ENCODE measurements at places on chromosomes 7 and 10.

- no peak for DNase-seq
Measured at GRCh38 chr7:29953726-29954347, 35.8 kb downstream of the SCRN1 start.

DNA sequence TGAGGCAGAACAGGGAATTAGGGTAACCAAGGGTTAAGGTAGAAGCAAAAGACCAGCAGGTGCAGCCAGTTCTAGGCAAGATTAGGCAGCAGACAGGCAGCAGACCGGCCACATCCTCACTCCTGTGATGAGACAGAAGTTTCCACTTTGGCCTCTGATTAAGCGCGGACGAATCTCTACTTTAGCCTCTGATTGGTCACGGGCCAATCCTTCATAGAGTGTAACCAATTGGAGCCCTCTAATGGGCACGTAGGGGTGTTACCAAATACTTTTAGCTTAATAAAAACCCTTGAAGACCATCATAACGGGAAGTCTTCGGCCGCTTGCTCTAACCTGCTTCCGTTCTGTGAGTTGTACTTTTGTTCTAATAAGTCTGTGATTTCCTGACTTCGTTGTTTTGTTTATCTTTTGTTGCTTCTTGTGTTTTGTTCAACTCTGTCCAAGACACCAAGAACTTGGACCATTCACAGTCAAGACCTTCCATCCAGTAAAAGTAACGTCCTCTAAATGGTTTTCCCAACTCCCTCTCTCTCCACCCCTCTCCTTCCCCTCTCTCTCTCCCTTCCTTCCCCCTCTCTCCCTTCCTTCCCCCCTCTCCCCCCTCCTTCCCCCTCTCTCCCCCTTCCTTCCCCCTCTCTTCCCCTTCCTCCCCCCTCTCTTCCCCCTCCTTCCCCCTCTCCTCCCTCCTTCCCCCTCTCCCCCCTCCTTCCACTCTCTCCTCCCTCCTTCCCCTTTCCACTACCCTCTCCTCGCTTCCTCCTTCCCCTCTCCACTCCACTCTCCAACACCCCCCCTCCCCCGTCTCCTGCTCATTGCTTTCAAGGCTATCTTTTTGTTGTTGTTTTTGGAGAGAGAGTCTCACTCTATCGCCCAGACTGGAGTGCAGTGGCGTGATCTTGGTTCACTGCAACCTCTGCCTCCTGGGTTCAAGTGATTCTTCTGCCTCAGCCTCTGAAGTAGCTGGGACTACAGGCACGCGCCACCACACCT is 13.2 kb upstream of the MALSU1 start:
- no peak for DNase-seq

DNA sequence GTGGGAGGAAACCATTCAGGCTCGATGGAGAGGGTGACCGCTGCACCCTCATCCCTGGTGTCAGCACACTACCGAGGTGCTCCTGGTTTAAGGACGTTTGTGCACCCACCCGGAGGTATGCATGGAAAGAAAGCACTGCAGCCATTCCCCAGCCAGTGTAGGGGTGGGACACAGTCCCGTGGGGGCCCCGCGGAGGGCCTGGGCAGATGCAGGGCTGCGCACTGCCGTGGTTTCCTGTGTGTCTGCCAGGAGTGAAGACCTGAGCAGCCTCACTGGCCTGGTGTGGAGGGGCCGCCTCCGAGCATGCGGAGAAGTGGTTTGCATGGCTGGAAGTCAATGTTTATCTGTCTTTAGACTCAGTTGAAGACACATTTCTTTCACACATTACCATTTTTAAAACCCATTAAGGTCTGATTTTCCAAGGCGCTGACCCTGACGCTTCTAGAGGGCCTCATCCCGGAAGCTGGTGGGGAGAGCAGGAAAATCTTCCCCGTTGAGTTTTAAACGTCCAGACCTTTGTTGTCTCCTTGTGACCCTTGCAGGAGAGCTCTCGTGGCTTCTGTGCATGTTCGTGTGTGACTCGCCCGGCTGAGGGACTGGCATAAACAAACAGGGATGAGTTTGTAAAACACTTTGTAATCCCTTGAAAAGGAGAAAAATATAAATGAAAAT is 188.1 kb downstream of the MGMT start:
- no peak for DNase-seq

DNA sequence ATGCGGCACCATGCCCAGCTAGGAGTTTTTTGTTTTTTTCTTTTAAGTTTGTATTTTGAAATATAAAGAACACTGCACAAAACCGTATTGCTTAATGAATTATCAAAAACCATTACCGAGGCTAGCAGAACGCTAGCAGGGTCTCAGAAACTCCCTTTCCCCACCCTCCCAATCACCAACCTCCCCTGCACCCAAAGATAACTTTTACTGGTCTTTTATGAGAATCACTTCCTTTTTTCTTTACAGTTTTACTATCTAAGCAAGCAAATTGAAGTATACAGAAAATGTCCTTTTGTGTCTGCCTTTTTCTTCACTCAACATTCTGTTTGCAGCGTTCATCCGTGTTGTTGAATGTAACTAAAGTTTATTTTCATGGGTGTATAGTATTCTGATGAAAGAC is 13.4 kb downstream of the HIP1 start:
- no peak for DNase-seq

DNA sequence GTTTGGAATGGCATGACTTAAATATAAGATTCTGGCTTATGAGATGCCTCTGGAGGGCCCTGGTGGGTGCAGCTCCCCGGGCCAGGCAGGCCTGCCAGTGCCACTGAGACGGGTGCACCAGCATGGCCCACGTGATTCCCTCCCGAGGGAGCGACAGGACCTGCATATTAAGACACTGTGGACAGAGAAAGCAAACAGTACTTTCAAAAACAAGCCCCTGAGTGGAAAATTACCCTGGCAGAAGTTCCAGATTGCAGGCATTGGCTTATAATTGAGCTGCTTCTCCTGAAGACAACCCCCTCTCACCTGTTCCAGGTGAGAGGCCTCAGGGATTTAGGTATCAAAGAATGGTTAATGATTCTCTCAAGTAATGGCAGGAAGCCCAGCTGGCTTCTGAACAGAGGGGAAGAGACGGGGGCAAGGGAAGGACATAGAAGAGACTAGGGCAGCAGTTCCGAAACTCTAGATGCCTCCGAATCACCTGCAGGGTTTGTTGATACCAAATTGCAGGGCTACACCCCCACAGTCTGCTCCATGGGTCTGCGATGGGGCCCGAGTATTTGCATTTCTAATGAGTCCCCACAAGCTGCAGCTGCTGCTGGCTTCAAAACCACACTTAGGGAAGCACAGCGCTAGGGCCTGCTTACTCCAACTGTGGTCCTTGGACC is 66.0 kb upstream of the DOCK1 start:
- no peak for DNase-seq

DNA sequence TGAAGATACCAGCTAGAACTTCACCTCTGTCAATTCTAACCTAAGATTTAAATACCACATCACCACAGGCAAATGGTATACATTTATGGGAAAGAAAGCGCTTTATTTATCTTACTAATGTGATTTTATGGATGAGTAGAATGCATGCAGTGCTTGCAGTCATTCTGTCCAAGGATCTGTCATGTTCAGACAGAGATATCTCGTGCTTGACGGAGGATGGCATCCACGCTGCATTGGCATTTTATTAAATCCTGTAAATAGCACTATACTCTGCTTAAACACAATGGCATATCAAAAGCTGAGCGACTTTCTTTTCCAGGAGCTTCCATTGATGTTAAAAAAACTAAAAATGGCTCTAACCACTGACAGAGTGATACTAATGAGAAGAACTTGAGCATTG is 133.7 kb upstream of the CAV2 start:
- DNase-seq: no peak

GRCh38 chr10:120221873-120222485 is 235.0 kb upstream of the PLPP4 start:
- no peak for DNase-seq

- no peak for DNase-seq
Measured at GRCh38 chr10:76302481-76302880, 871.1 kb downstream of the LRMDA start.

DNA sequence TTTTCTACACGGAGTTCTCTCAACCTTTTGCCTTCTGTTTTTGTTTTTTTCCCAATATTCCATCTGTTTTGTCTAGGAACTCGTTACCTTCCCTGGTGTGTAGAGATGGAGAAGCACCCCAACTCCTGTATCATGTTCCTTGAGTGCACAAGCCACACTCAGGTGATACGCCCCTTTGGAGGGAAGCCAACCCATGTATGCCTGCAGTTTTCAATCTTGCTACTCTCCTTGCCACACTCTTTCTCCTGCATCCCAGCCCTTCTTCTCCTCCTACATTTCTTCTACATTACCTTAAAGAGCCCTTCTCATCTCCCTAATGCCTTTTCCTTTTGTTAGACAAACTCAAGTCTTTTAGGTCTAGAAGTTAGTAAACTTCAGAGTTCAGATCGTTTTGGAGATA is 10.2 kb upstream of the SP4 start:
- no peak for DNase-seq

DNA sequence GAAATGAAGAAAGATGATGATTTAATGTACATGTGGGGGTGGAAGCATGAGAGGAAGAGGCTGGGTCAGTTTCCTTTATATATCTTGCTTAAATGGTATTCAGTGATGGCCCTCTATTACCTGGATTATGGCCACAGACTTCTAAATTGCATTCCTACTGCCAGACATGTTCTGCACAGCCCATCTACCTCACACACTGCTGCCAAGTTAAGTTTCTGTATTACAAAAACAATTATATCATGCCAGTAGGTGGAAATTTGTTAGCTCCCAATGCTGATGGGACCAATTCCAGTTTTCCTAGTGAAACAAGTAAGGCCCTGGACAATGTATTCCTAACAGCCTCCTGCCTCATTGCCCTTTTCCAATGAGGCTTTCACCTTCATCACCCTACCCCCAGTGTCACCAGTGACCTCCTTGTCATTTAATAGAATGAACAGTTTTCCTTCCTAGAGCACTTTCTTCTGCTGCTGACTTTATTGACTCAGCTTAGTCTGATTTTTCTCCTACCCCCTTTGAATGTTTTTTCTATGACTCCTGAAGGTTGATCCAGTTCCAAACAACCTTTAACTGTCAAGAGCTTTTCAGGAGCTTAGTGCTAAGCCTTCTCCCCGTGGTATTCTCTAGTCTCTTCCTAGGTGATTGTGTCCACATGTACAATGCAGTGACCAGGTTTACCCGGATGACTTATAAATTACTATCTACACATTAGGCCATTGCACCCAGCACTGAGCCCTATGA is 316.6 kb upstream of the ANKRD30A start:
- no peak for DNase-seq

GRCh38 chr10:48568131-48568530 is 36.7 kb downstream of the ARHGAP22 start:
- DNase-seq: no peak

- no peak for DNase-seq
Measured at GRCh38 chr10:120381931-120382330, 75.1 kb upstream of the PLPP4 start.

DNA sequence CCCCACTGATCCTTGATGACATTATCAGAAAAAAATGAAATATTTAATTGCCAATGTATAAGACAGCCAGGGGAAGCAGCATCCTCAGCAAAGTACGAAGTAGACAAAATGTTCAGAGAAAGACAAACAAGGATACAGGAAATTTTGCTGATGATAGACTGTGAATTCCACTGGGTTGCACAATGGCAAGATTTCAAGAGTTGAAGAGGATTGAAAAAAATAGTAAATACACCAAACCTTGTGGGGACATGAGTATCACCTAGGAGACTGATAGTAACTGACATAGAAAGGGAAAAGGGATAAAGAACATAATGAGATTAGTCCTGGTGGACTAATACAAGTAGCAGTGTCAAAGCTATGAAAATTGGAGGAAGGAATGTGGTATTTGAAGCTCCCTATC is 16.5 kb downstream of the CNOT4 start:
- no peak for DNase-seq

DNA sequence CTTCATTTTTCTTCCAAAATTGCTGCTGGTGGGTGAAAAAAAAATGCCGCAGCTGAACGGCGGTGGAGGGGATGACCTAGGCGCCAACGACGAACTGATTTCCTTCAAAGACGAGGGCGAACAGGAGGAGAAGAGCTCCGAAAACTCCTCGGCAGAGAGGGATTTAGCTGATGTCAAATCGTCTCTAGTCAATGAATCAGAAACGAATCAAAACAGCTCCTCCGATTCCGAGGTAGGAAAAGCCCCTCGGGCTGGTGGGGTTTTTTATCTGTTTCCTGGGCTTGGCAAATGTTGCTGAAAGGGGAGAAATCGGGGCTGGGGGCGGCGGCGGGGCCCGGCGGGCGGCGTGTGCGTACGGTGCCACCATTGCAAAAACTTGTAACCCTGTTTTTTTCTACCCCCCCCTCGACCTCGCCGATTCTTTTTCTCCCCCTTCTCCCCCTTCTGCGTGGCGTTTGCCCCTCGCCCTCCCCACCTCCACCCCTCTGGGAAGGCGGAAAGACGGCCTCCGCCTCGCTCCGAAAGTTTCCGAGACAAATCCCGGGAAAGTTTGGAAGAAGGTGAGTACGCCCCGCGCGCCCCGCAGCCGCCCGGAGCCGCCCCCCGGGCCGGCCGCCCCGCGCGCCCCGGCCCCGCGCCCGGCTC is 789 bp downstream of the TCF7L2 start:
- peak; percentile 31 for DNase-seq

- DNase-seq: no peak
Measured at GRCh38 chr10:42111661-42112330, 526.6 kb downstream of the ZNF33B start.

GRCh38 chr10:46092524-46093081 is 46.5 kb upstream of the MSMB start:
- DNase-seq: no peak

DNA sequence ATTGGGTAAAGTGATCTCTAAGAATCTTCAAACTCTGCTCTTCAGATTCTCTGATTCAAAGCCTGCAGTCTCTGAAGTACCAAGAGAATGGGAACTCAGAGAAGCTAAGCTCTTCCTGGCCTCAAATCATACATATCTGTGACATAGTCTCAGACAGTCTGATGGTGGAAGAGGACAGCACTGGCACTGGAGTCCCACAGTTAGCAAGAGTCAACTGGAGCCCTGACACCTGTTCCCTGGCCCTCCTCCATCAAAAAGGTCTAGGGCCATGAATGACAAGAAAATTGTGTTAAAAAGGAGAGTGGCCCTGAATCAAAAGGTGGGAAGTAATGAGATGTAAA is 37.7 kb downstream of the PRSS2 start:
- DNase-seq: no peak

GRCh38 chr10:101670635-101671034 is 24.3 kb downstream of the FBXW4 start:
- no peak for DNase-seq

All from CD14-positive monocyte (primary cell).